ENCODE measurements at places on chromosomes 3 and 15.

- peak; percentile 18 for DNase-seq
These were observed 5.6 kb downstream of the HES1 start for GRCh38 chr3:194141415-194142155.

DNA sequence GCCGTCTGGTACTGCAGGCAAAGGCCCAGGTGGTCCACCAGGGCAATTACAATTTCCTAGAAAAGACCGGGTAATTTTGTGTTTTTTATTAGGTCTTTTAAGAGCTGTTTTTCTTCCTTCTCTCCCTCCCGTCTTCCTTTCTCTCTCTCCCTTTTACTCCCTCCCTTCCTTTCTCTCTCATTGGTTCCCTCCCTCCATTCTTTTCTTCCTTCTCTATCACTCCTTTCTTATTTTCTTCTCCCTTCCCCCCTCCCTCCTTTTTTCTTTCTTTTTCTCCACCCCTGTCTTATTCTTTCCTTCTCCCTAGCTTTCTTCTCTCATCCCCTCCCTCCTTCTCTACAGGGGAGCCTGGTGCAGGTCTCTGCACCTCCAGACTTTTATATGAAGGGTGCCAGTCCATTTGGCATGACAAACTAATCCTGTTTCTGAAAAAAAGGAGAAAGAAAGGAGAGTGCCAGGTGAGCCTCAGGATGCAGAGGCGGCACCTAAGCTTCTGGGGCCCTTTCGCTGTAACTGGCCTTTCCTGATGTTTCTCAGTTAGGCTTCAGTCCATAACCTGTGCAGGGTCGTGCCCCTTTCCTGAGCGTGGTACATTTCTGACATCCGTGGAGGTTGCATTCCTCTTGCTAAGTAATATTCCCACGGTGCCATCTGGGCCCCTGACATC, 9.1 kb upstream of the ONECUT1 start:
- DNase-seq = no peak

- no peak for DNase-seq
These were observed 219.8 kb downstream of the ROBO2 start for GRCh38 chr3:77259694-77260093.

DNA sequence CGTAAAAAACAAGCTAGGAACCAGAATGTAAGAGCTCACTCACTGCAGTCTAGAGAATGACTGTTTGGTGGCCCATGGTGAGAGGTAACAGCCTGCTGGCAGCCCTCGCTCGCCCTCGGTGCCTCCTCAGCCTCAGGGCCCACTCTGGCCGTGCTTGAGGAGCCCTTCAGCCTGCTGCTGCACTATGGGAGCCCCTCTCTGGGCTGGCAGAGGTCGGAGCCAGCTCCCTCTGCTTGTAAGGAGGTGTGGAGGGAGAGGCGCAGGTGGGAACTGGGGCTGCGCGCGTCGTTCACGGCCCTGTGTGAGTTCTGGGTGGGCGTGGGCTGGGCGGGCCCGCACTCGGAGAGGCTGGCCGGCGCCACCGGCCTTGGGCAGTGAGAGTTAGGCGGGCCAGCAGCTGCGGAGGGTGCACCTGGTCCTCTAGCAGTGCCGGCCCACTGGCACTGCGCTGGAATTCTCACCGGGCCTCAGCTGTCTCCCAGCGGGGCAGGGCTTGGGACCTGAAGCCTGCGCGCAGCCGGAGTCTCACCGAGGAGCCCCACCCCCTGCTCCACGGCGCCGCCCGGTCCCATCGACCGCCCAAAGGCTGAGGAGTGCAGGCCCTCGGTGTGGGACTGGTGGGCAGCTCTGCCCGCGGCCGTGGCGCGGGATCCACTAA, 420.6 kb downstream of the RBMS3 start:
- no peak for DNase-seq

GRCh38 chr3:120100711-120101110, 6.5 kb upstream of the GSK3B start:
- DNase-seq = no peak

DNA sequence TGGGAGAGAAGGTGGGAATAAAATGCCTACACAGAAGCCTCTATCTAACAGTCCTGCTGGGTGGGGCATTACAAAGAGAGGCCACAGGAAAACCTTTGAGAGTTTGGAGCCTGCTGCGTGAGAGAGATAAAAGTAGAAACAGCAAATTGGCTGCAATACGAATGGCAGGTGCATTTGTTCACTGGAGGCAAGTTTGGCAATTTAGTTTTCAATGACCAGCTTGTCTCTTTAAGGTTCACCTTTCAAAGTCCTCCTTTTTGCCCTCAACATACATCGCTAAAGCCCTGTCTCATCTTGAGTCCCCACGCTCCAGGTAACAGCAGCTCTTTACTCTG, 405.7 kb downstream of the LSAMP start:
- no peak for DNase-seq

DNA sequence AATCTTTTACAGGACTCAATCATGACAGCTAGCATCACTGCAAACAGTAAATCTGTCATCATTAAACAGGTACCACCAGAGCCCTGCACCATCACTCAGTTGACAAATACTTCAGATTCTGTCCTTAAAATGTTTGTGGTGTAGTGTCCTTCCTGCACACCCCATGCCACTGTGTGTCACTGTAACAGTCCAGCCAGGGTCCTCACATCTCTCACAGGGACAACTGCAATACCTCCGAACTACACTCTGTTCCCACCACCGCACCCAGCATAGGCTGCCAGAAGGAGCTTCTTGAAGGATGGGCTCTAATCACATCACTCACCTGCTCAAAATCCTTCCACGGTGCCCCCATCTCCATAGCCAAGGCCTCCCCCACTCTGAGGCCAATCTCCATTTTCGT, 90.2 kb upstream of the FGF12 start:
- DNase-seq = no peak

DNA sequence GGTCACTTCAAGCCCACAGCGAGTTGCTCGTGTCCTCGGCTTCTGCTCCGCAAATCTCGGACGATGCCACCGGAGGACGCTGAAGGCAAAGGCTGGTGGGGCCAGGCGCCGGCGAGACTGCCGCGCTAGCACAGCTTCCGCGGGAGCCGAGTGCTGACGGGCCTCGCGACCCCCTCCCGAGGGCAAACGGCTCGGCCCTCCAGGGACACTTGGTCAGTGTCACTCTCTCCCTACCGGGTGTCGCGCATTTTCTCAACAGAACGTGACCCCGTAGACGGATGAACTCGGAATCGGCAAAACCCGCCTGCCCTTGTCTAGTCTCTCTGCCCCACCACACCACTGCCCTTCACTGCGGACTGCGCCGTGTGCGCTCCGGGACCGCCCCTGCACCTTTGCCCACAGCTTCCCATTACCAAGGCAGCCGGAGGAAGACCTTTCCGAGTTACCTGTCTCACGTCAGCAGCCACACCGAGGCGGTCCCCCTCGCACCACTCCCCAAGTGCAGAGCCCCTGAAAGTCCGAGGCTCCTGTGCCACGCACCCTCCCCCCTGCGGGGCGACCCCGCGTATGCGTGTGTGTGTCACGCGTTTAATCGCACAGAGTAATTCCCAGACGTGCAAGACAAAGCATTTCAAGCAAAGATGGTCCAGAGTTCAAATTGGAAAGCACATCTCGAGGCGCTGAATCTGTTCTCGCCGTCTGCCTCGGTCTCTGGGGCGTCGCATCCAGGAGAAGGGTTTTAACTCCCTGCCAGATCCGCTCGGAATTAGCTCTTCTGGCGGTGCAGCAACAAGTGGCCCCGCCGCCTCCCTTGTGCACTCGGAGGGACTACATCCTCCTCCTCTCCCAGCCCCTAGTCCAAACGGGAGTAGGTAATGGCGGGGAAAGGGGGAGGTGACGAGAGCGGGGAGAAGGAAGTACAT, 245.0 kb upstream of the TOPAZ1 start:
- peak; percentile 12 for DNase-seq

- DNase-seq = no peak
These were observed 129.7 kb downstream of the NR2E3 start for GRCh38 chr15:71939981-71940588.

DNA sequence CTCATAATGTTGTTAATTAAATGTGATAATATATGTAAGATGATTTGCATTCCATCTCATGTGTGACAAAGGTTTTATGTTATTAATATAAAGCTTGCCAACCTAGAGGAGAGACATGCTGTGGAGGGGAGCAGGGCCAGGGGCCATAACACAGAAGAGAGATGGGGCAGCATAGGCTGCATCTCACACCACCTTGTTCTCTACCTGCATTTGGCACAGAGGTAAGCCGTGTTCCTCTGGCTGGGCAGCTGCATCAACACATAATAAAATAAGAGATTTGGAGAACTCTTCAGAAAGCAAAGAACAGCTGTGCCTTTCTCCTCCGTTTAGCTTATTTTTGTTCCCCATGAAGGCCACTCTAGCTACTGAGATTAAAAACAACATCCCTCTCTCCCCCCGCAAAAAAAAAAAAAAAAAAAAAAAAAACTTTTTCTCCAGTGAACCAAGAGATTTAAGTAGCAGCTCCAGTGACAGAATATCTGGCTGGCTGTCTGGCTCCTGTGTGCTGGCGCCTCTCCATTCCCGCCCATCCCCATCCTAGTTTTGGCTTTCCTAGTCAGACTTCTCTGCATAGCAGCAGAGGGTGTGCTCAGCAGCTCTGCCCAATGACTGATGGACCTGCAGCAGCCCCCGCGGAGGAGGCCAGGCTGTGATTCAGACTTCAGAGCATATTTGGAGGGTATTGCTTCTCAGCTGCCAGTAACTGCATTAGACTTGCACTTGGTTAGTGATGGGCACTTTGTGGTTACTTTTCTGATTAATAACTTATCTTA, 52.2 kb upstream of the STXBP5L start:
- DNase-seq = no peak

DNA sequence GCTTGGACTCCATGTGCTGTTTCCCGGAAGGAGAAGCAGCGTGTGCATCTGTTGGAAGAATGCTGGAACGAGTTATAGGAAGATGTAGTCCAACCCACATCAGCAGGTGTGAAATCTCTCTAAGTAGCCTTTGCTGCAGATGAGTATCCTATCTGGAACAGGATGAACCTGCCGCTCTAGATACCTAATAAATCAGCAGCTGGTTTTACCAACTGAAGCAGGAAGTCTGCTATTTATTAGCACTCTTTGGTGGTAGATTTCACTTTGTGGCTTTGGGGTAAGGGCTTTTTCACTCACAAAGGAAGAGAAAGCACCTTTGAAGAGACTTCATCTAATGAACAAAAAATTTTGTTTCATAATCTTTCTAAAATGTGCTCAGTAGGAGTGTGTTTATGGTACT, 66.4 kb downstream of the DCUN1D1 start:
- peak; percentile 76 for DNase-seq

DNA sequence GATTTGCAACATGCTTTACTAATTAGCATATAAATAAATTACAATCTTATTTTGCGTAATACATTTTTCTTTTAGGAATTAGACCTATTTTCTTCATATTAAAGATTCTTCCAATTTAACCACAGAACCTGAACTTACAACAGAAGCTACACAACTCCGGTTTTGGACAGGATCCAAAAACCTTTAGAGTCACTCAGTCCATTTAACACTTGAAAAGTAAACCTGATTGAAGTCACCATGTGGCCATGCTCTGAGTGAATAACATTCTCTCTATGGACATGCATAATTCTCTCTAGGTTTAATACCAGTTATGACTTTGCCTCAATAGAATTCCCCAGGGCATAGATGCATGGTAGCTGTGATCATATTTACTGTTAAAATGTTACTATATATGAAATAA, 751.0 kb downstream of the VGLL3 start:
- DNase-seq = no peak

DNA sequence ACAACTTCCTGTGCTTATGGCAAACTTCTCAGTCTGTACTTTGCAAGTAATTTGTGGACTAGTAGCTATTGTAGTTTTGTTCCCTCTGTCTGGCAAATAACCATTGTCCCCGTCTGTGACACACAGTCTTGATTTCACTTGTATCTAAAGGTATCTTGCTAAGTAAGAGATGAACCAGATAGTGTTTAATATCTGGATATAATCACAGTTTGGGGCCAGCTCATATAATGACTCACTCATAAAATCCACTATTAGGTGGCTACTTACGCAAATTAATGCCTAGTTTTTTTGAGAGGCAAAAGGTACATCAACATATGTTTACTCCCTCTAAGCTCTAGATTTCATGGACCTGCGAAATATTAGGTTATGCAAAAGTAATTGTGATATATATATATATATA, 30.4 kb downstream of the VGLL3 start:
- no peak for DNase-seq

GRCh38 chr3:16378920-16379319, 113.9 kb downstream of the OXNAD1 start:
- DNase-seq = no peak

- DNase-seq = no peak
These were observed 33.2 kb downstream of the CAPN3 start for GRCh38 chr15:42392309-42393024.

Data from T-helper 2 cell (primary cell).